ENCODE measurements at places on chromosomes 4 and X.
A peak's percentile ranks its signal among the peaks of the same experiment; 100 is the strongest.

- DNase-seq = no peak
These were observed 19.3 kb downstream of the JAKMIP1 start for GRCh38 chr4:6180841-6181631.

- DNase-seq = no peak
These were observed 5.1 kb downstream of the AP1S2 start for GRCh38 chrX:15849555-15849954.

GRCh38 chr4:8517946-8518345 is 62.2 kb upstream of the GPR78 start:
- no peak for DNase-seq

DNA sequence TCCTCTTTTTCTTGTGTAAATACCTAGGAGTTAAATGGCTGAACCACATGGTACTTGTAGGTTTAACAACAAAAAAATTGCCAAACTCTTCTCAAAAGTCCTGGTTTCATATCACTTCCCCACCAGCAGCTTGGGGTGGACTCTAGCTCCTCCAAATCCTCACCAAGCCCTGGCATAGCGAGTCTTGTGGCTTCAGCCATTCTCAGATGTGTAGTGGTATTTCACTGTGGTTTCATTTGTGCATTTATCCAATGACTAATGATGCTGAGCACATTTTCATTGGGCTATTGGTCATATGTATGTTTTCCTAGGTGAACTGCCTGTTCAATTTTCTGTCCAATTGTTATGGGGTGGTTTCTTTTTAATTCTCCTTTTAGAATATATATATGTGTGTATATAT is 249.3 kb downstream of the NLGN4X start:
- DNase-seq = no peak

DNA sequence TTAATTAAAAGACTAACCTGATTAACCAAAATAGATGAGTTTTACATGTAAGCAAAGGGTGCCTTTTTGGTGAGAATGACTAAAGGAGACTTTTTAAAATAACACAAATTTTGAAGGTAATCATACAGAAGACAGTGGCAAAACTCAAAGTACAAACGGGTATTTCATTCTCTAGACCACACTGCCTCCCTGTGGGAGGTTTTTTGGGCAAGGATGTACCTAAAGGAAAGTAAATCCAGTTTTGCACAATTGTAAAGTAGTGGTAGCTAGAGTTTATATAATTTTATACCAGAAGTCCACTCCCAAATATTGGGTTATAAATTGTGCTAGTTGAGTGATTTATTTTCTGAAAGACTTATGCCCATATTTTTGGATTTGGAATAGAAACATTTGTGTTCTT is 201.0 kb downstream of the PAPSS1 start:
- no peak for DNase-seq

- no peak for DNase-seq
These were observed 156.5 kb upstream of the ATP6AP2 start for GRCh38 chrX:40424259-40424658.

DNA sequence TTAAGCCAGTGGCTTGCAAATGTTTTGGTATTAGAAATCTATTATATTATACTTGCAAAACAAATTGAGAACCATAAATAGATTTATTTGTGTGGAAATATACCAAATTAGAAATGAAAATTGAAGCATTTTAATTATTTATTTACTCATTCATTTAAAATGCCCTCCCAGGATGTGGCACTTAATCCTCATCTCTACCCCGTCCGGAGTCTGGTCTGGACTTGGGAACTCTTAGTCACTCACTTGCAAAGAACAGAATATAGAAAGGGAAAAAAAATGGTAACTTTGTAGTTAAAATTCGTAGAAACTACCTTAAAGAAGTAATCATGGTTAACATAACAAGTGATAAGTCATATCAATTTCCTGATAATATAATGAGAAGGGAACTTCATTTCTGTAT is 775.9 kb upstream of the INTU start:
- no peak for DNase-seq

DNA sequence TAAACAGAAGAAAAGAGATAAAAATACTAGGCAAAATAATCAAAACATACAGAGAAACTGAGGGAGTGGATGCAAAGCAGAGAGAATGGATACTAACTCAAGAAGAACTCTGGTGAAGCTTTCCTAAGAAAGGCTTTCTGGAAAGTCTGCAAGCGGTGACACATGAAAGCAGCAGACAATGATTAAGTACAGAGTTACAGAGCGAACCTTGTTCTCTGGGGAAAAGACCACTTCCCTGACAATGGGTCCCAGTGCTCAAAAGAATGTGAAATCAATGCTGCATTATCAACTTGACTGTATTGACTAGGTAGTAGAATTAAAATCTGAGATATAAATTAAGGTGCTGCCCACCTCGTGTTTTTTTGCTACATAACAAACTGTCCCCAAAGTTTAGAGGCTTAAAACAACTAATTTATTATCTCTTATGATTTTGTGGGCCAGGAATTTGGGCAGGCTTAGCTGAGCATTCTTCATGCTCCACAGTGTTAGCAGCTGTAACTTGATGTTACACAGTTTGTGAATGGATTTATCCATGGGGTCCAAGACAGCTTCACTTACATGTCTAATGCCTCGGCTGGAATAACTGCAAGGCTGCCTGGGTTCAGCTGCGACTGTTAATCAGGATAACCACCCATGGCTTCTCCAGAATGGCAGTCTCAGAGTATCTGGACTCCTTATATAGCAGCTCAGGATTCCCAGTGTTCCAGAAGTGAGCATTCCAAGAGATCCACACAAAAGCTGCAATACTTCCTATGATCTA is 106.9 kb upstream of the INPP4B start:
- DNase-seq = no peak

- DNase-seq = no peak
These were observed 22.9 kb upstream of the FRMPD4 start for GRCh38 chrX:12115377-12115776.

GRCh38 chr4:90007494-90008167 is 113.0 kb downstream of the MMRN1 start:
- no peak for DNase-seq

DNA sequence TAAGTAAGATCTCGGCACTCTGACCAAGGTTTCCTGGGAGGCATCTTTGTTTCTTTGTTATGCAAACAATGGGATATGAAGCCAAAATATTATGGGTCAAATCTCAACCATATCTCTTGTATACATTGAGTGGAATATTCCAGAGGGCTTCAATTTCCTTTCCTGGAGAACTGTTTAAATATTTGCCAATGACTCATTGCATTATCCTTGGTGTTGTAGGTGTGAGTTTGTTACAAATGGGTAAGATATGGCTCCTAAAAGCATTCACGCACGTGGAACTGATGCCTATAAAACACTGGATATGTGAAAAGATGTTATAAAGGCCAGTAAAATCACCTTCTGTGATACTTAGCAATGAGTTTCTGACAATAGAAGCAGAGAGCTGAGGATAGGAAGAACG is 150.5 kb upstream of the WDR1 start:
- DNase-seq = no peak

DNA sequence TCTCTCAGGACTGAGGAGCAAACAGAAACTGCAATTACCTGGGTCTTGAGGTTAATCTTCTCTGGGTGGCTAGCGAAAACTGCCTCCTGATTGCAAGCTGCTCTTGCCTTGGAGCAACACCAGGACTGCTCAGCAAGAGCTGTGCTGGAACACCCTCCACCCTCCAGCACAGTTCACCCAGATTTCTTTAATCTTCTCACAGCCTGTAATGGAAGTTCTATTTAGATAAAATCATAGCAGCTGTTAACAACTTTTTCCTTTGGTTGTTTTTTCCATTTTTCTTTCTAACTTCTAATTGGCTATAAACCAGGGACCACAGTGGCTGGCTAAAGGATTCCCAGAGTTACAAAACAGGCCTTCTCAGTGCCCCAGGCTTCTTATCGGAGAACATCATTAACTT is 36.3 kb downstream of the OPHN1 start:
- DNase-seq = no peak

- DNase-seq = no peak
These were observed 51.4 kb downstream of the MED28 start for GRCh38 chr4:17665852-17666251.

DNA sequence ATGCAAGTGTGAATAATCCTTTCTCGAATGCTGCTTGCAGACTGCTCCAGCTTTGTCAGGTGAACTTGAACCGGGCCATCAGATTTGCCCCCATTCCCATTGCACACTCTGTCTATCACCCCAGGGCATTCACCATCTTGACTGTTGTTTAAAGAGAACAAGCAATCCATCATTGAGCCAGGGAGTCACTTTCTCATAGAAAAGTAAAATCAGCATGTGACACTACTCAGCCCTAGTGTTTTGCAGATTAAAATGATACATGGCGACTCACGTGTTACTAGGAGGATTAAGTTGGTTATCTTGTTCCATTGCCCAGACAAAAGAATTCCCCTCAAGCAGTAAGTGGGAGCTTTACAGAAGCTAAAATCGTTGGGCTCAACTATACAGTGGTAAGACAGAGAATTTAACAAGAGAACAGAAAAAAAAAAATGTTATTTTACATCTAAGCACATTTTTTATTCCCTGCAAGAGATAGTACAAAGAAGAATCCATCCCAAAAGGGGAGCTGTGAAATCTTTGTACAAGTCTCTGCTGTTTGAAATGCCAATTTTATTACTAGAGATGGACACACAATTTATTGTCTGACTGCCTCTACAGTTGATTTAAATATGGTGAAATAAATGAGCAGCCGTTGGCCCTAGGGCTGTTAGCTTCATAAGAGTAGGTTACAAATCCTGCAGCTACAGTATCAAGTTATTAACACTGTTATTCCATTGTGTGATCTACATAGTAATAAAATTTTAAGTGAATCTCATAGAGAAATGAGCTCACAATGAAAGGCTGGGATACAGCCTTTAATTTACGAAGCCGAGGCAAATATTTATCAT is 67.5 kb downstream of the NEUROG2 start:
- no peak for DNase-seq

DNA sequence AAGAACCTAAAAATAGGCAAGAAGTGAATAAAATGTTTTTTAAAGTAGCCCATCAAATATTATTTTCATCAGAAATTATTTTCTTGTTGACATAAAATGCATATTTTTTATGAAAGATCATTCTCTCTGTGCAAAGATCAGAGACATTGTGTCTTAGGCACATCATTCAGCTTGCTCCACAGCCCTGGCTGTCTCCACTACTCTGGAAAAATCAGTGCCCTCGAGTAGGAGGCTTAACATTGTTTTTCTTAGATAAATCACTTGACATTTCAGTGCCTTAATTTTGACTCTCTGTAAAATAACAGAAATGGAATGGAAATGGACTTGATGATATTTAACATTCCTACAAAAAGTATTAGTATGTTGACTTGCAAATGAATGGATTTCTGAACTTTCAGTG is 77.9 kb downstream of the FAT4 start:
- DNase-seq = no peak

- no peak for DNase-seq
These were observed 70.9 kb downstream of the MAGEB5 start for GRCh38 chrX:26286836-26287235.

- peak; percentile 18 for DNase-seq
These were observed 214.8 kb downstream of the SPCS3 start for GRCh38 chr4:176534566-176534965.

DNA sequence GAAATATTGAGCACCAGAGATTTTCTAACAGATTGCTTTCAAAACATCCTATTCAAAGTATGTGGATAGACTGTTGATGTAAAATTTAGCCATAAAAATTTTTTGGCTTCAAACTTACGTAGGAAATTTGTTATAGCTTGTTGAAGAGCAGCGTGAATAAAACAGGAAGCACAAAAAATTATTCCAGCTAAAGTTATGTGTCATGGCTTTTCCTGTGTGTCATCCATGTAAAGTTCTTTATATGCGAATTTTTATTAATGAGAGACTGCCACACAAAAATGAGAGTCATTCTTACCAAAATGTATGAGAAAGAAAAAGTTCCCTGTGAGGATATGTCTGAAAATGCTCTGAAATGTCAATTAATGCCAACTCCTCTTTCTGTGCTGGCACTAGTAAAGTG is 19.5 kb downstream of the EPGN start:
- no peak for DNase-seq

DNA sequence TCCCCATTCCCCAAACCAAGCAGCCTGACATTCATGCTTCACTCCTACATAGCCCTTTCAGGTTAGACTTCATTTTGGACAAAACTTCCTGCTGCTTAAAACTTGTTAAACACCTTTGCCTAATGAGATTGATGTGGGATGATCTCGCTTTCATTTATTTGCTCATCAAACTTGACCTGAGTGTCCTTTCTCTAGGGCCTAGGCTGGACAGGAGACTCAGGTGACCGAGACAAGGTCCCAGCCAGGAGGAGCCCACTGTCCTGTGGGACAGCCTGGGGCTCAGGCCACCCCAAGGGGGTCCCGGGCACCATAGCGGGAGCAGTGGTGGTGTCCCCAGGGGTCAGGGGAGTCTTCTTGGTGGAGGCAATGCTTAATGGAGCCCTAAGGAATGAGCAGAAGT is 23.7 kb upstream of the PSAPL1 start:
- DNase-seq = no peak

GRCh38 chr4:14348506-14348905 is 653.8 kb upstream of the CPEB2 start:
- no peak for DNase-seq

DNA sequence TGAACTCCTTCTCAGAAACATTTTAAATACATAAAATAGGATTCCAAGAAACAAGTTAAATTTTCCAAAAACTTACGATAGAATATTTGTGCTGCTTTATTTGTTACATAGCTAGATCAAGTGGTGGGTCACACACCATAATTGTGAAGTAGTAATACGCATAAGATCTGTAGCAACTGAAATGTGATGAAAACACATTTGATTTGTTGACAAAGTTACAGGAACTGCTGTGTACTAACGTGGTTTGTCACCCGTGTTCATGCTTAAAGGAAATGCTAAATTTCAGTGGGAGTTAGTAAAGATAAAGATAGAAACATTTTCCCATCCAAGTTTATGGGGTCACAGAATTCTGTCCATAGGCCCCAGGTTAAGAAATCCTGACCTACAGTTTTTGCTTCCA is 34.1 kb upstream of the PHEX start:
- no peak for DNase-seq

GRCh38 chrX:9927698-9928482 is 39.3 kb upstream of the CLDN34 start:
- no peak for DNase-seq

GRCh38 chr4:143026459-143027170 is 158.1 kb upstream of the USP38 start:
- DNase-seq = no peak

DNA sequence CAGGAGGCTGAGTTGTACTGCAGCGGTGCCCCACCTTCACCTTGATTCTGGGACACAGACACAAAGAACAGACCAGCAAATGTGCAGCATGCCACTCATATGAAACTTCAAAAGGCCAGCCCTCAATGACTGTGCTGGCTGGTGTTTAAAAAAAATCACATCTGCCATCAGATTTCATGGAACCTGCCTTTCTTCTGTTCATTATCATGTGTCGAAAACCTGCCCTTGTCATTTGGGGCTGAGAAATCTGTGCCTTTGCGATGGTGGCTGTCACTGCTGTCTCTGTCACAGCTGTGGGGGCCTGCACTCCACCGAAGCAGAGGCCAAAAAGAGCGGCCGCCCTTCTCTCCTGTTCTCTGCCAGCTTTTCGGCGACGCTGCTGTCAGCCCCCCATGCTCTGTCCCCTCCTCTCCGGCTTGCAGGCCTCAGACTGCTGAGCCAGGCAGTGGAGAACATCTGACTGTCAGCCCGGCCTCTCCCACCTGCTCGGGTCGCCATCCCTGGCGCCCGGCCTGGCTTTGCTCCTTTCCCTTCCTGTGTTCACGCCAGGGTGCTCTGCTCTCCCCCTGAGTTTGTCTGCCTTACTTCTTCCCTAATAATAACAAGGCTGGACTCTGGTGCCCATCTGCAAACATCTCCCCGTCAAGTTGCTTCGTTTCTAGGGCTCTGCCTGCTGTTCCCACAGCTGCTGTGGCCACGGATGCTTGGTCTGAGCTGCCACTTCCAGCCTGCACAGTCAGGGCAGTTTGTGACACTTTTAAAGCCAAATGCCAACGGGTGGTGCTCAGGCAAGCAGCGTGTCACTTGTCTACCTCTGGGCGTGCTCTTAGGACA is 355.2 kb downstream of the UNC5C start:
- no peak for DNase-seq
